ENCODE measurements at places on chromosomes 13 and 19.

- no peak for DNase-seq
Measured at GRCh38 chr13:84730376-84730775, 848.1 kb upstream of the SLITRK1 start.

GRCh38 chr13:105735281-105735680, 800.2 kb downstream of the EFNB2 start:
- DNase-seq, result no peak

DNA sequence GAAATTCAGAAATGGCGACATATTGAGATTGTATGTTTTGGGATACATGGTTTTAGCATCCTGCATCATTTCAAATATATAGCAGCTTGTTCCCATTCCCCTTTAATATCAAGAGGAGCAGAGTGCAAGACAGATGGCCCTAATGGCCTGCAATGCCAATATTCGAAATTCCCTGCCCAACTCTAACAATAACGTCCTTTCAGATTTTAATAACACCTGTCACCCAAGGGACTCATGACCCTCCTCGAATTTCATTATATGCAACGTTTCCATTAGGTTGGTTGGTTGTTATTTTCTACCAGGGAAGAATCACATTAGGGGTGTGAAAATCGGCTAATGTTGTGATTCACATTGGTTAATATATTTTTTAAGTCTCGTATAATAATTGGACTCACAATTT, 170.0 kb downstream of the TNFSF13B start:
- no peak for DNase-seq

GRCh38 chr19:15074371-15074770, 7.6 kb upstream of the OR1I1 start:
- no peak for DNase-seq

DNA sequence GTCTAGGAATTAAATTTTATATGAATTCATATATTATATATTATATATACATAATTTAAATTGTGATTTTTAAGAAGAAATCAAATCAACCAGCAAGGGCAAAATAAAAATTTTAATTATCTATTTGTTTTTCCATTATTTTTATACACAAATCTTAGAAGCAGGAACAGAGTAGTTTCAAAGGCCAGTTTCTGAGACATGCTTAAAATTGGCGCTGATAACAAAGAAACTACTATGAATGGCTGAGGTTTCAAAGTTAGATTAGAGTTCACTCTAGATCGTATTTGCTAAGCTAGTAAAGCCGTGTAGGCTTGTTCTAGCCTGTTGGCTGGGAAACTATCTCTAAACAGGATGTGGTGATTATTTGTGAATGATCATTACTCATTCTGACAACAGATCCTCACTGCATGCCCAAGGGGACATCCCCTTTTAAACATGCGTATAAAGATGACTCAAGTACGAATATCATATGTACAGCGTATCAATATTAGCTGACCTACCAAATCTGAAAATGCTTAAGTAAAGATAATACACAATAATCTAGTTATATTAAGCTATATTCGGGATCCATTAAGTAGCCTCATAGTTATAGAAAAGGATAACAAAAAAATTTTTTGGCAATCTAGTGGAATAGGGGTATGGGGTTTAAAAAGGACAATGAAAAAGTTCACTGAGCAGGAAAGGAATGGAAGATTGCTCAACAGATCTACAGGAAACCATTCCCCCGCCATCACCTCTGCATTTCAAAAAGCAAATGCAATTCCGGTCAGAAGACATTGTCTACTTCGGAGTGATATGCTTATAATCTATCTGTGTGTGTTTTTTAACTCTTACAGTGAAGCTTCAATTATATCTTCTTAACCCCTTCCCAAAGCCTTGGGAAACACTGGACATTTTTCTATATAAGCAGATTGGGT, 150.1 kb downstream of the SHISA2 start:
- no peak for DNase-seq

DNA sequence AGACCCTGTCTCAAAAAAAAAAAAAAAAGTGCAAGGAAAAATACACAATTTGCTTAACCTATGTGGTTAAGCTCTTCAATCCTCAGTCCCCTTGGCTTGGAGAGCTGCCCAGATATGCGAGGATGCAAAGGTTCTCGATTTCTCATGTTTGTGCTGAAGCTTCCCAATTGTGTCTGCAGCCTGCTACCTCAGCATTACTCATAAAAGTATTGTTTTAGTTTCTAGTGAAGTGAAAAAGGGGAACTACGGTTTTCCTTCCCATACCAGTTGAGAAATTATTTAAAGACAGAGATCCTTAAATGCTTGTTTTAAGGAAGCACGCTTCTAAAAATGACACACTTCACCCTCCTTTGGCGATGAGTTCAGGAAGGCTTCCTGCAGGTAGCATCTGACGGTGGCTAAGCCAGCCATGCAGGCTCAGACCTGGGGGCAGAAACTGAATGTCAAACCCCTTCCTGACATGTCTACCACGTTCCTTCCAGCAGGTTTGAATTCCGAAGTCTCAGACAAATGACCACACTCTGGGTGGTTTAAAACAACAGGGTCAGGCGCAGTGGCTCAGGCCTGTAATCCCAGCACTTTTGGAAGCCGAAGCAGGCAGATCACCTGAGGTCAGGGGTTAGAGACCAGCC, 47.9 kb downstream of the RUBCNL start:
- no peak for DNase-seq

GRCh38 chr19:1063909-1064660, 2.9 kb upstream of the ARHGAP45 start:
- DNase-seq, result no peak

GRCh38 chr13:99386911-99387788, 80.0 kb upstream of the GPR183 start:
- DNase-seq, result peak; percentile 91

DNA sequence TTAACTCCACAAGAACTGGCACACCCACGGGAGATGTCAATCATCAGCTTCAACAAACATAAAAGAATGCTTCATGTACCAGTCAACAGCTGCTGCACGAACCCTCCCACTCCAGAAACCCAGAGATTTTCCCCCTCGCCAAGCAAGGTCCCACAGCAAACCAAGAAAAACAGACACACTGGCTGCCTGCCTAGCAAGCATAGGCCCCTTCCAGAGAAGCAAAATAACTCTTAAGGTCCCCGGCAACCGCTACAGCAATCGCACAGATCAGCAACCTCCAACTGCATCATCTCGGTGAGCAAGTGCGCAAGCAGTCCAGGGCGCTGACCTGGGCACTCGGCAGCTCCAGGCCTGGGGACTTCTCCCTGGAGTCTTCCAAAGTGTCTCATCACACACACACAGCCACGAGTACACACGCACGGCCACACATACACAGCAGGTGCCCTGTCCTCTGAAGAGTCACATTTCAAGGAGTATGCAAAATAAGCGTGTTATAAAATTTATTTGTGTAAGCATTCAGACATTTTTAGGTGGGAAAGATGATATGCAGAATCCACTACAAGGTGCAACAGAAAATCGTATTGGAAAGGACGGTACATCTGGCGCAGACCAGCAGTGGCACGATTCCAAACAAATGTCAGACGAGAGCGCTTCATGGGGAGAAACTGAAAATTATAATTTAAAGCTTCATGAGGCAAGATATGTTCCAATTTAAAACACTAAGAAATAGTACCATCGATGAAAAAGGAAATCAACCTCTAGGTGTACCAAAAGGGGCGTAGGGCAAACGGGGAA, 125.0 kb downstream of the STK24 start:
- no peak for DNase-seq

DNA sequence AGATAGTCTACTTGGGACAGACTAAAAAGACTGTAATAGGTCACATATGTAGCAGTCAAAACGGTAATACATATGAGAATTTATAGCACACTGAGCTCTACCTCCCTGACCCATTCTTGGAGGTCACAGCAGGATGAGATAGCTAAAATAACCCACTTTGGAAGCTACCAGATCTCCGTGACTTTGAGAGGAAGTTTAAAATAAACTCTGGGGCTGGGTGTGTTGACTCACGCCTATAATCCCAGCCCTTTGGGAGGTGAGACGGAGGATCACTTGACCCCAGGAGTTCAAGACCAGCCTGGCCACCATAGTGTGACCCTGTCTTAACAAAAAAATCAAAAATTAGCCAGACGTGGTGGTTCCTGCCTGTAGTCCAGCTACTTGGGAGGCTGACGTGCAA, 45.3 kb downstream of the DHRS12 start:
- DNase-seq, result no peak

DNA sequence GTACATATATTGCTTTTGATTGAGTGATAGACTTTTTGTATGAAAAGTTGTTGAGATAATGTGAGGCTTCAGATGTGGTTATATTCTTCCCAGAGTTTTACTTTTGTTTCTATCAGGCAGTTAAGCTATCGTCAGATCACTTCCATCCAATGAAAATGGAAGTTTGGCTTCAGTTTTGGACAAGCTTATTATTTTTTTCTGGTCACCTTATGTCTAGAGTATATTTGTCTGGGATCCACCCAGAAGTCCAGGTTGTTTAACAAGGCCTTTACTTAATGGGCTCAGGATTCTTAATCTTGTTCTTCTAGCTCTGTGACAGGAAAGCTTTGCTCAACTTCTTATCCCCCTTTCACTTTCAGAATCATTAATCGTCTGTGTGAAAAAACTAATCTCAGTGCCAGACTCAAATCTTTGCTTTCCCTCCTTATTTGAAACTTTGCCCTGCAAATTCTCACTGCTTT, 150.9 kb downstream of the PDS5B start:
- no peak for DNase-seq

DNA sequence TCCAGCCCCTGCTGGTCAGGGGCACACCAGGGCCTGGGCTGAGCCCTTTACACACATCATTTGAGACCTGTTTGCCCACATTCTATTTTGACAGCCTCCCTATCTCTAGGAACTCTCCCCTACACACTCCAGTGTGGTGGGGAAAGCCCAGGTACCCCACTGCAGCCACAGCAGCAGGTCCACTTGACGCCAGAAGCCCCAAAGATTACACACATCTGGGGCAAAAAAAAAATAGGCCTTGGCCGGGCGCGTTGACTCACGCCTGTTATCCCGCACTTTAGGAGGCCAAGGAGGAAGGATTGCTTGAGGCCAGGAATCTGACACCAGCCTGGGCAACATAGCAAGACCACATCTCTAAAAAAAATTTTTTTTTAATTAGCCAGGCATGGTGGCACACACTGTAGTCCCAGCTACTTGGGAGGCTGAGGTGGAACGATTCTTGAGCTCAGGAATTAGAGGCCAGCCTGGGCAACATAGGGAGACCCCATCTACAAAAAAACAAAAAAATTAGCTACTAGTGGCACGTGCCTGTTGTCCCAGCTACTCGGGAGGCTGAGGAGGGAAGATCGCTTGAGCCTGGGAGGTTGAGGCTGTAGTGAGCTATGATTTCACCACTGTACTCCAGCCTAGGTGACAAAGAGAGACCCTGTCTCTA, 18.0 kb upstream of the CD22 start:
- no peak for DNase-seq

DNA sequence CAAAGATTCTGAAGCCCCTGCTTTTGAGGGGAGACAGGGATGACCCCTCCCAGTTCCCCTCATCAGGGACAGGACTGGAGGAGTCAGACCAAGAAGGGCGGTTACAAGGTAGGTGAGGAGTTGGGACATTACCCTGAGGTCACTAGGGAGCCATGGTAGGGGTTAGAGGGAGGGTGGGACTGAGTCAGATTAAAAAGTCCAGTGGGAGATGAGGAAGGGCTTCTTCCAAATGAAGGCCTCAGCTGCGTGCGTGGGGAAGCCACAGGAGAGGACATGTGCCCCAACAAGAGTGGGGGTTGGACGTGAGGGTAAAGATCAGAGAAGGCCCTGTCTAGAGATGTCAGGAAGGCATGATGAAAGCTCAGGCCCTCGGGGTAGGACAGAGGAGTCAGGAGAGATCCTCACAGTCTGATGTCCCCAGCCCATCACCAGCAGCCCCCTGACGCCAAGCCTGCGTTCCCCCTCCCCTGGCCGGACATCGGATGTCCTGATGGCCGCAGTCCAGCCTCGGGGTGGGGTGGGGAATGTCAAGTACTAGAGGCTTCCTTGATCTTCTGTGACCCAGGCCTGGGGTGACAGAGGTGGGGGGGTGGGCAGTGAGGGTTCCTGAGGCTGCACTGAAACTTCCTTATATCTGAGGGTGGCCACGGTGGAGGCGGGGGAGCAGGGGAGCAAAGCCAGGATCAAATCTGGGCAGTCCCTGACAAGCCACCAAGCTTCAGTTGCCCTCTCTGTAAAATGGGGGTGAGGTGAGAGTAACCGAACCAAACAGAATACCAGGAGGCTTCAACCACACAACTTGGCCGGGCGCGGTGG, 6.5 kb upstream of the MFSD12 start:
- DNase-seq, result no peak

- DNase-seq, result no peak
Measured at GRCh38 chr13:108056278-108056677, 159.1 kb downstream of the LIG4 start.

- DNase-seq, result no peak
Measured at GRCh38 chr19:5023128-5023571, 54.2 kb downstream of the KDM4B start.

DNA sequence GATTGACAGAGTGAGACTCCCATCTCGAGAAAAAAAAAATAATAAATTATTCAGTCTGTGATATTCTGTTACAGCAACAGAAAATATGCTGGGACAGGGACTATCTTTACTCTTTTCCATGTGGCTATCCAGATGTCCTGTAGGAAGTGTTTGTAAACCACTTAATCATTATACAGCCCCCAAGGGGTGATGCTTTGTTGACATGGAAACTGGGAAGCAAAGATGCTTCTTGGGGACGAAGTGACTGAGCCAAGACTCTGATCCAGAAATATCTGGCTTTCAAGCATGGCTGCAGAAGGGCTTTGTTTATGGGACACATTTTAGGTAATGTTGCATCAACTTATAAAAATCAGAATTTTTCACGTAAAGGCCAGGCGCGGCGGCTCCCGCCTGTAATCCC, 5.4 kb downstream of the ZNF8 start:
- DNase-seq, result no peak

DNA sequence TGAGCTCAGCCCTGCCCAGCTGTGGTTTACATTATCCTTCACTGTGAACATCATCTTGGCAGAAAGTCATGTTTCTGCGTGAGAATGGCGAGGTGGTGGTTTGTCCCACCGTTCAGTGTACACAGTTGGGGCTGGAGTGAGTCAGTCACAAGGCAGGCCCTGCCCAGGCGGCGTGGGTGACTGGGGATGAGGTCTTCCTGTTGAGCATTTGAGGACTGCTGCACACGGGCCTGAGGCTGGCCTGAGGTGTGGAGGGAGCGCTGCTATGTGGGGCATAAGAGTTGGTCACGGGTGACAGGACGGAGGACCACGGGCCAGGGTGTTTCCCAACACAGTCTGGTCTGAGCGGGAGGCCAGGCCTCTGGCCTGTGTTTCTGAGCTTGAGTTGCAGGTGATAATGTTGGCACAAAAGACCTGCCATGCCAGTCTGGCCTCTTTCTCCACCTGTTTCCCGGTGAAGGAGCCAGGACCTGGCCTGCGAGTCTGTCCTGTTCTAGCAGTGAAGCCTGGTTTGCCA, 13.4 kb upstream of the C19orf33 start:
- no peak for DNase-seq

DNA sequence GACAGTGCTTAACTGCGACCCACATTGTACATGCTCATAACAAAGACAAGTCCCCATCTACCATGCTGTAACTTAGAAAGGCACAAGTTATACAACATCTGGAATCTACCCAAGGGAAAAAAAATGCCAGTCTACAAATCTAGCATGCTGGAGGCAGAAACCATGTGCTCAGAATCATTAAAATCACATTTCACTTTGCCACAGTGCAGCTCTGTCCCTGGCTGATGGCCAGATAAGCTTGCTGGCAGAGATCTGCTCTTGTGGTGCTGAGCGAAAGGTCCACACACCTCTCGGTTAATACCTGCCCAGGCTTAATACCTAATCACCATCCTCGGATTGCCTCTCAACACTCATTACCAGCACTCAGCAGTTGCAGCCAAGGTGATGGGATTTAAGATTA, 74.1 kb upstream of the UQCRFS1 start:
- no peak for DNase-seq

GRCh38 chr13:97492257-97492656, 58.3 kb downstream of the RAP2A start:
- DNase-seq, result no peak
